Hepatocyte (in vitro differentiated cells): ENCODE measurements at places on chromosomes 7 and 10. TPM values are rescaled to one million over a fixed set of nuclear protein-coding genes. Genes with fewer than 3 reads are reported as not detected.

DNA sequence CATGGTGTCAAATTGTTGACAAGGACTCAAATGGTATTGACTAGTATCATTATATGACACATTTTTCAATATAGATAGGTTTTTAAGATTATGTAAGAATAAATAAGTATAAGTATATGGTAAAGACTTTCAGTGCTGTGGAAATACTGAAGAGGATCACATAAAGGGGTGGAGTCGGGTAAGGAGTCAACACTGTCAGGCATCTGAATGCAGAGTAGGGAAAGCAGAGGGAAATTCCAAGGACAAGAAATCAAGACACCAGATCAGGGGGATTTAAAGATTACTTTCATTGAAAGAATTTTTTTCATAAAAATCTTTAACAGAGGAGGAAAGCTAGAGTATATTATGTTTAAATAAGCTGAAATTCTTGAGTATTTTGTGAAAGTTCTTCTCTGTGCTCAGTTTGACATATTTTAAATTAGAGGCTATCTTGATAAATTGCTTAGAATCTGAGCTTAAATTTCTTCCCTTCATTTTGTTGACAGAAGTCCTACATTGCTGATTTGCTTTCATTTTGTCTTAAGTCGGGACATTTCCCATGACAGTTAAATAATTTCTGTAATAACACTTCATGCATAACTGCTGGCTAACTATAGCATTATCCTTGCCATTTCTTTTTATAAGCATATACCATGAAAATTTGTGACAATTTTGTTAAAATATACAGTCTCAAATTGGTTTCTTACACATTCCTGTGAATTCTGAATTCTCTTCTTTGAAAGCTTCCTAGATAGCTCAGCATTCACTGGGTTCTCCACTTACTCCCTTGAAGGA, 244.3 kb downstream of the PRKG1 start:
- no peak overlapping the region for H3K4me3 ChIP-seq
- no peaks in the 10 kb centered on the region for H3K27me3 ChIP-seq
- DNase-seq, result no peak
- peaks cover 5% of the 10 kb centered on the region for H3K4me1 ChIP-seq
- no peaks in the 10 kb centered on the region for H3K36me3 ChIP-seq

GRCh38 chr10:49365275-49365674, 30.6 kb downstream of the DRGX start:
- no peaks in the 10 kb centered on the region for H3K4me1 ChIP-seq
- no peaks in the 10 kb centered on the region for H3K36me3 ChIP-seq
- no peaks in the 10 kb centered on the region for H3K27me3 ChIP-seq
- H3K27ac ChIP-seq, result no peak overlapping the region

Gene TRIM50
- 7.5 and 9.8 TPM in 2 replicates for total RNA-seq

DNA sequence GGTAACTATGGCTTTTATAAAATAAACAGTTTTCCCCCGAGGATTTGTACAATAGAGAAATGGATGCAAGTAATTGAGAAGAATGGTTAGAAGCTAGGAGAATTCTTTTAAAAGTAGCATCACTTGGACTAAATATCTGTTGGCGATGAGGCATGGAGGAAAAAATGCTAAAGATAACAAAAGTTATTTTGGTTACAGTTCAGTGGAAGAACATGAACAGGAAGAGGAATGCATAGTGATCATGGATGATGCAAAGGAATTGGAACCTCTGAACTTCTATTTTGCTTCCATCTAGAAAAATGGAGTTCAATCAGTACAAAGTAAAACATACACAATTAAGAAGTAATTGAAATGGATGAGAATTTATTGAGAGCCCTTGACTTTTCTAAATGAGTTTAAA, 32.9 kb downstream of the ENTPD1 start:
- DNase-seq, result no peak
- no peaks in the 10 kb centered on the region for H3K4me1 ChIP-seq
- H3K27me3 ChIP-seq, result no peaks in the 10 kb centered on the region
- H3K4me3 ChIP-seq, result no peak overlapping the region
- H3K36me3 ChIP-seq, result no peaks in the 10 kb centered on the region
- H3K27ac ChIP-seq, result no peak overlapping the region

- H3K27me3 ChIP-seq, result no peaks in the 10 kb centered on the region
- no peaks in the 10 kb centered on the region for H3K36me3 ChIP-seq
- H3K4me3 ChIP-seq, result peak overlapping the region; percentile 38
These were observed 919 bp downstream of the MAFK start for GRCh38 chr7:1531263-1531978.

DNA sequence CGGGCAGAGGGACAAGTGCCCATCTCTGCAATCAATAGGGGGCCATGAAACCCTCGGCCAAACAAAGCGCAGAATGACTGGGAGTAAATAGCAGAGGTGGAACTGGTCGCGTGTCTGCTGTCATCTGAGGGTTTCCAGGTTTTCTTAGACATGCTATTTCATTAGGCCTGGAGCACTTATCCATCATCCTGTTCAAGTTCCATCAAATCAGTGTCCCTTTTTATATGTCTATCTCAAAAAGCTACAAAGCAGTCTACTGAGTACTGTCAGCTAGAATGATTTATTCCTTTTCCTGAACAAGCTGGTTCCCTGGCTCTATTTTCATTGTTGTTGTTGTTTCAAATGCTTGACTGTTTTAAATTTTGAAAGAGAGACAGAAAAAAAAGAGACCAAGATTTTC, 590.5 kb downstream of the PARD3 start:
- H3K36me3 ChIP-seq, result no peaks in the 10 kb centered on the region
- DNase-seq, result no peak
- no peaks in the 10 kb centered on the region for H3K27me3 ChIP-seq
- H3K27ac ChIP-seq, result no peak overlapping the region
